ENCODE measurements at places on chromosomes 16 and 17.

DNA sequence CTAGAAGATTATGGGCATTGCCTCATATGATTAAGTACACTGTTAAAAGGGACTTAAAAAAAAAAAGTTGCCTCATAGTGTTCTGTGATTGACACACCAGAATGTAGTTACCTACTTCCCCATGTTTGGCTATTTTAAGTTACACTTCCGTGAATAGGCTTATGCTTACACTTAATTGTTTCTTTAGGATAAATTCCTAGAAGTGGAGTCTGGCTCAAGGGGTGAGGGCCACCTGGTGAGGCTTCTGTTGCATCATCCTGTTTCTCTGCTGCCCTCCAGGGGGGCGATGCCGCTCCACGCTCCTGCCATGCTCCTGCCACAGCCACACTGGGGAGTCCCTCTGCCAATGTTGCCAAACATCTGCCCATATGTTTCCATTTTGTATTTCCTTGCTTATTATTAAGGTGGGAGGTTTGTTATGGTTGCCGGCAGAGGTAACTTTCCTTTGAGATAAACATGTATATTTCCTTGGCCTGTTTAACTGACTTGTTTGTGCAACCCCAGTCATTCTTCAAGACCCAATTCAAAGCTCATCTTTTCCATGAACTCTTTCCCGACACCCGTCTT, 73.1 kb downstream of the KSR1 start:
- DNase-seq = no peak

DNA sequence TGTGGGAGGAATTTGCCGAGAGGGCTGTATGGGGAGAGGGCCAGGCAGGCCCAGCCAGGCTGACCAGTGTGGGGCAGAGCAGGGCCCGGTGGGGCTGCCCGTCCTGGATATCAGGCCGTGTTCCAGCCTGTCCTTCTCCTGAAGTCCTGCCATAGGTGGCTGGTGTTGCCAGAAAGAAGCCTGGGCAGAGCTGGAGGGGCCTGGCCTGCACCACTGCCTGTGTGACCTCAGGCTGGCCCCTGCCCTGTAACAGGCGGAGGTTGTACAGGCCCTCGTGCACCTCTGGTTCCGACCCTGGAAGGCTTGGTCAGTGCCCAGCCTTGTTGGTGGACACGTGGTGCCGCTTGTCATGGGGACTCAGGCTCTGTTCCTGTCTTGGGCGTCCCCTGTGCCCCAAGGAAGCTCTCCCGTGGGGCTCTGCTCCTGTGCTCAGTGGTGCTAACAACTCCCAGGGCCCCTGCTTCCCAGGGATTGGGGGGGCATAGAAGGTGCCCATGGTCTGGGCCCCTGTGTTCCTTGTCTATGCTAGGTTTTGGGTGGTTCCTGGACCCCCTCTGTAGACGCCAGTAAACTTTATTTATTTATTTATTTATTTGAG, 33.3 kb downstream of the ADCY7 start:
- DNase-seq = no peak

DNA sequence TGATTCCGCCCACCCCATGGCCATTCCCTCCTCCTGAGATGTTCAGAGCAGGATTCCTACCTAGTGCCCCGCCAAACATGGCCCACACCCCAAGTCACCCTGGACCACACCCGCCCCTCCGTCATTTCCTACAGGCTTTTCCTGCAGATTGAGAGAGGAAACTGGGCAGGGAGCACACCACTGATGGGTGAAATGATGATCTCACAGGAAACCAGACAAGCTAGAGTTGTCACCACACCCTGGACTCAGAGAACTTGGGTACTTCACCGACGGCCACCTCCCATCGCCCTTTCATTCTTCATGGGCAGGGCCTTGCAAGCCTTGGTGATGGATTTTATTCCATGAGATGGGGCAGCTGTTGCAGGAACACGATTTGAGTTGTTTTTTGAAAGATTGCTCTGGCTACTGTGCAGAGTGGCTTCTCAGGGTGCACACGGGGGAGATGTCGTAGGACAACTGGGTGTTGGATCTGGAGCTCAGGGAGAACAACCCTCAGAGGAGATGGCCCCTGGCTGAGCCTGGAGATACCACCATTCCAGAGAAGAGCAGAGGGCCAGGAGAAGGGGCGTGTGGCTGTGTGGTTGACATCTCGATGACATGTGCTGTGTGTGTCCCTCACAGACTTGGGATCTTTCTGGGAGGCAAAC, 7.4 kb upstream of the B9D1 start:
- no peak for DNase-seq

DNA sequence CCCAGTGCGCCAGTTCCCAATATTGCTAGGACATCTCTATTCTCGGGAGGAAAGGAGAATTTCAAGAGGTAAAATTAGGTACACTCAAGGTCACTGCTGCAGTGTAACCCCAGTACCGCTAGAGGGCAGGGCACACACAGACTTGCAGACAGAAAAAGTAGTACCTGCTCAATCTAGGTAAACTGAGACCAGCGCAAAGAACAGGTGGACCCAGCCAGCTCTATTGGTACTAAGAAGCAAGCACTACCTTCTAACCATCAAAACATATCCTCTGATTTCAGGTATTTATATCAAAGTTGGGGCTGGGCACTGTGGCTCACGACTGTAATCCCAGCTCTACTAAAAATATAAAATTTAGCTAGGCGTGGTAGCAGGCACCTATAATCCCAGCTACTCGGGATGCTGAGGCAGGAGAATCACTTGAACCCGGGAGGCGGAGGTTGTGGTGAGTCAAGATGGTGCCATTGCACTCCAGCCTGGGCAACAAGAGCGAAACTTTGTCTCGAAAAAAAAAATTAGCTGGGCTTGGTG, 3.6 kb upstream of the WDR81 start:
- peak; percentile 41 for DNase-seq

- DNase-seq = peak; percentile 8
Measured at GRCh38 chr16:21088646-21089538, 61.8 kb downstream of the DNAH3 start.

- DNase-seq = no peak
Measured at GRCh38 chr17:40241252-40241834, 22.2 kb downstream of the WIPF2 start.

DNA sequence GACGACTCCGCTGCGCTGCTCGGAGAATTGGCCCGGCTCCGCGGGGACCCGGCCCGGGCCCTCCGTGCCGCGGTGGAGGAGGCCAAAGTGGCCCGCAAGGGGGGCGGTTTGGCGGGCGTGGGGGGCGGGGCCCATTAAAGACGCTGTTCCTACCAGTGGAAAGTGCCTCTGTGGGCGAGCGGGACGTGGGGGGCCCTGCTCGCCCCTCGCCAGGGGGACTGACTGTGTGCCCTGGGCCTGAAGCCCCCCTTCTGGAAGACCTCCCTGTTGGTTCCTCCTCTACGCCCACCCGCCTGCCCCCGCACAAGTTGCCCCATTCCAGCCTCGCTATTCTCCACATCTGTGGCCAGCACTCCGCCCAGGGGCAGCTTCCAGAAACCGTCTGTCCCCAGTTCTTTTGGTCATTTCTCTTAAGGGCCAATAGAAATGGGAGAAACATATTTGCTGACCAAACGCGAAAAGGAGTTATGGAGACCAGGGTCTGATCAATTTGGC, 1.9 kb upstream of the FGF11 start:
- no peak for DNase-seq

- peak; percentile 63 for DNase-seq
Measured at GRCh38 chr17:28643983-28644786, 773 bp downstream of the BLTP2 start.

DNA sequence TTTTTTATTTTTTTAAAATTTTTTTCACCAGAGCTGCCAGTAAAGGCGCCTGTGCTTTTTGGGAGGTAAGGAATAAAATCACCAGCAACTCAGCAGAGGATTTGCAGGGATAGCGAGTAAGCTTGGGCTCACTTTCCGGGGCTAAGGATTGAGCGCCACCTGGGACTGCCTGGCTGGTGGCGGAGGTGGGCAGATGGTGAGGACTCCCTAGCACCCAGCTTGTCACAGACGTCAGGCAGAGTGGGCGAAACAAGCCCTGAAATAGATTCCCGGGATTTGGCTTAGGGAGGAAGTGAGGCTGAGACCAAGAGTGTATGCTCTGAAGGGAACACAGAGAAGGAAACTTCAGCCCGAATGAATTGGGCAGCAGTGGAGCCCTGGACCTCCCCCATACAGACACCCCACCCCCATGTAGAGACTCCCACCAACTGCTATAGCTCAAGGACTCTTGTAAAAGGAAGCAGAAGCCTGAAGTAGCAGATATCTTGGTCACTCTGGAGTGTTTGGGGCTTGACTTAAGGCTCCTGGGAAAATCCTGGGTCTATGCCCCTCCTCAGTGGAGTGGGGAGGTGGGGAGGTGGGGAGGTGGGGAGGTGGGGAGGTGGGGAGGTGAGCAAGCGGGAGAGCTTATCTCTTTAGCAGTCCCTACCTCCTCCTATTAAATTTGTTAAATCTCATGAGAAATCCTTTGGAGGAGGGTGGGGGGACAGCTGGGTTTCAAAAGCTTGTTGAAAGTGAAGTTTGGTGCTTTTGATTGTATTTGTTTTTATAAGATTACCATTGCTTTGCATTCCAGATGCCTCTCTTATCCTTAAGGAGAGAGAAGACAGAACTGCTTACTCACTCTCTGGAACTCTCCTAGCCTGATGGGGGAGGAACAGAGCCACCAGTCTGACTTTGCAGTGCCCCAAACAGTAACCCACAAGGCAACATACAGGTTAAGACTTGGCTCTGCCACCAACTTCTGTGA, 8.2 kb downstream of the ARL4D start:
- peak; percentile 37 for DNase-seq

GRCh38 chr16:21117567-21117966, 33.1 kb downstream of the DNAH3 start:
- no peak for DNase-seq

GRCh38 chr17:6641247-6641863, 495 bp downstream of the TXNDC17 start:
- no peak for DNase-seq

GRCh38 chr17:38345743-38346142, 2.0 kb upstream of the GPR179 start:
- no peak for DNase-seq

DNA sequence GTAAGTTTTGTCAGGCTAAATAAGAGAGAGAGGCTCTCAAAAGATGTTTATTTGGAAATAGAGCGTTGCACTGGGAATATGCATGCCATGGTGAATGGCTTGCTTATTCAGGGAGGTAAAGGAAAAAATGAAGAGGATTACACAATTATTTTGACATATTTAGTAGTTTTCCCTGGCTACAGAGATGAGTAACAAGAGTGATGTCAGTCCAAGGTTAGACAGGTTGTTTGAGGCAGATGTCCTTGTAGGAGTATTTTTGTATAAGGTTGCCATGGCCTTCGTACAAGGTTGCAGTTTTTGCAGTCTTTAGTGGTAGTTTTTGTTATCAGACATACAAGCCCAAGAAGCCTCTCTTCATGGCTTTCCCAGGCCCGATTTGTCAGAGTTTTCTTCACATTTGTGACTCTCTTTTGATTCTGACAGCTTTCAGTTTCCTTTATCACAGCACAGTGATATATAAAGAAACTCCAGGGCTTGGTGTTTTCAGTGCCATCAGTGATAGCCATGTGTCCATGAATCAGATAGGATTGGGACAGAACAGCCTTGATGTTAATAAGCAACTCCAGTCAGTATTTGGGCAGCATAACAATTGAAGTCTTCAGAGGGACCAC, 18.7 kb upstream of the LGALS9 start:
- no peak for DNase-seq

DNA sequence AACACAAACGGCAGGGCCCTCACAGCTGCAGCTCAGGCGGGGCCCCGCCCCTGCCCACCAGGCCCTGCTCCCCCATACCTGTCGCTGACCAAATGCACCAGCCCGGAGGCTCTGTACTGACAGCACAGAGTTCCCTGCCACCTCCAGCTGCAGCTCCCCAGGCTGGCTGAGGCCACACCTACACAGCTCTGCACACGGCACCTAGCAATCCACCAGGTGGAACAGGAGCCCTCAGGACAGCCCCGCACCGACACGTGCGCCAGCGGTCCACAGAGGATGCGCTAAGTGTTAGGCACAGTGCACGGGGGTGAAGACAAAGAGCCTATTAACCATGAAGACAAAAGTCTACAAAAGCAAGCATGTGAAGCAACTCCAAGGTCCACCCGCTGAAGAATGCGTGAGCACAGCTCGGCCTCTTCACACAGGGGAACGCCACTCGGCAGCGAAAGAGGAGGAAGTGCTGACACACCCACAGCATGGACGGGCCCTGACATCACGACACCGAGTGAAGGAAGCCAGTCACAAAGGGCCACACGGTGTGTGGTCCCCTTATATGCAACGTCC, 5.4 kb downstream of the ZCCHC14 start:
- no peak for DNase-seq

DNA sequence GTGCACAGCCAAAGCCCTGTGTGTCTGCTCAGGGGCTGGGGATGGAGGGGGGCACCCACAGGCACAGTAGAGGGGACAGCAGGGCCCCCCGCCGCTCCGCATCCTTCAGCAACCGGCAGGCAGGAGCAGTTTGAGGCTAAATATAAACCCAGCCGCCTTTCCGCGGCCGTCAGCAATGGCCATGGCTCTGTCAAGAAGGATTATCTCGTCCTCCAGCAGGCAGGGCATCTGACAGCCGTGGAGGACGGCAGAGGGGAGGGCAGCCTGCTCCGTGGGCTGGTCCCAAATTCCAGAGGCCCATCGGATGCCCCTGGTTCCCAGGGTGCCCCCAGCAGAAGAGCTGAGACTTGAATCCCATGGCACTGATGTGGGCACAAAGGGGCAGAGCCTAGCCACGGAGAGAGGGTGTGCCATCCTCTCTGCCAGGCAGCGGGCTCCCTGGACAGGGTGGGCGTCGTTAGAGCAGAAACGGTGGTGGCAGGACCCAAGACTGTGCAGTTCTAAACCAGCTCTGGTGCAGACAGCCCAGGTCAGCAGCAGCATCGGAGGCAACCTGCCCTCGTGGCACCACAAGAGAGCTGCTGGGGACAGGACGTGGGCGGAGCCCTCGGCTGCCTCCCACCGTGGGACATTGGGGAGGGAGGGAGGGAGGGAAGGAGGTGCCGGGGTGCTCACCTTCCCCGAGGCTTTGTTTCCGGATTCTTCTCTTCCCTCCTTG, 198.8 kb upstream of the CIBAR2 start:
- no peak for DNase-seq

DNA sequence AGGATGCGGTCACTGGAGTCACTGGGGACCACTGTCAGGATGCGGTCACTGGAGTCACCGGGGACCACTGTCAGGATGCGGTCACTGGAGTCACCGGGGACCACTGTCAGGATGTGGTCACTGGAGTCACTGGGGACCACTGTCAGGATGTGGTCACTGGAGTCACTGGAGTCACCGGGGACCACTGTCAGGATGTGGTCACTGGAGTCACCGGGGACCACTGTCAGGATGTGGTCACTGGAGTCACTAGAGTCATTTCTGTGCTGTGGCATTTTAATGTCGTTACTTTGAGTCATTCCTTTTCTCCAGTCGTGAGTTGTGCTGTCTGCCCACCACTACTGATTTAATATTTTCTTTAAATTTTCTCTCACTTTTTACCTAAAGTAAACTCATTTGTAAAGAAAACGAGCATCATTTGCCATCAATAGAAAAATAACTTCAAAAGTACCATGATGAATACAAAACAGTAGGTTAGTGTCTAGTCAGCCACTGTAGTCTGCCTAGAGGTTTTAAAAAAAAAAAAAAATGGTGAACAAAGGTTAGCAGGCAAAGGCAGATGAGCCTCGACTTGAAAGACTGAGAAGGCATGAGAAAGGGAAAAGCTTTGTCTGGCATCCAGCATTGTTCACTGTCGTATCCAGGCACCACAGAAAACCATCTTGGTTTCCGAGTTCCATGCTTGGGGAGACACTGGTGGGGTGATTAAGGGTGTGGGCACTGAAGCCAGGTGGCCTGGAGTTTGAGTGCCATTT, 346.6 kb downstream of the SNX29 start:
- DNase-seq = peak; percentile 33

Measured in RPMI7951 (cell line).